Suprapubic skin (tissue), 4 donors: ENCODE measurements at places on chromosomes 7 and 10. TPM values are rescaled to one million over a fixed set of nuclear protein-coding genes. Genes with fewer than 3 reads are reported as not detected.
A peak's percentile ranks its signal among the peaks of the same experiment; 100 is the strongest.

TMEM229A gene
- not detected for total RNA-seq

A1CF gene
- 0.32 TPM for total RNA-seq

ZNF853 gene
- total RNA-seq, result 1.6 TPM

LRRN3 gene
- total RNA-seq, result 0.51 TPM

DNA sequence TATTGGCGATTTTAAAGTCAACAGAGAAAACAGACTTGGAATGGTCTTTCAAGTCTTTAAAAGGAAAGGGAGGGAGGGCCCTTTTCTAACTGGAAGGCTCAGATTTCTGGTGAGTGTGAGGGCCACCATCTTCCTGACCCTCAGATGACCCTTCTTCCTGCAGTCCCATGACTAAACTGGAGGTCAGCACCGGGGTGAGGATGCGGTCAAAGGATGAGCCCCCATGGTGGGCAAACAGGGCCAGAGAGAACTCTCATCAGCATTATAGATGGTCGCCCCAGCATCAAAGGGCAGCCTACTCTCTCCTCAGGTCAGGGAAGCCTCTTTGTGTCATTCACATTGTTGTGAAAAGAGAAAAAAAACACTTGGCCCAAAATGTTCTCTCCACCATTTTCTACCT lies 219.2 kb downstream of the LRMDA start:
- no peaks in the 10 kb centered on the region for H3K27me3 ChIP-seq
- DNase-seq, result no peak
- H3K4me3 ChIP-seq, result no peak overlapping the region
- no peaks in the 10 kb centered on the region for H3K36me3 ChIP-seq
- H3K27ac ChIP-seq, result no peak overlapping the region

GRCh38 chr10:98272245-98272644 lies 4.3 kb upstream of the LOXL4 start:
- DNase-seq, result no peak
- no peaks in the 10 kb centered on the region for H3K36me3 ChIP-seq
- no peak overlapping the region for H3K27ac ChIP-seq
- H3K27me3 ChIP-seq, result no peaks in the 10 kb centered on the region
- peaks cover 28% of the 10 kb centered on the region for H3K4me1 ChIP-seq

GRCh38 chr10:88676283-88677060 lies 12.2 kb downstream of the LIPF start:
- H3K36me3 ChIP-seq, result no peaks in the 10 kb centered on the region
- H3K4me1 ChIP-seq, result no peaks in the 10 kb centered on the region
- no peak overlapping the region for H3K27ac ChIP-seq
- DNase-seq, result no peak
- no peak overlapping the region for H3K4me3 ChIP-seq

GRCh38 chr10:17427666-17428350 lies 26.6 kb downstream of the ST8SIA6 start:
- H3K4me1 ChIP-seq, result no peaks in the 10 kb centered on the region
- peaks cover 5% of the 10 kb centered on the region for H3K27me3 ChIP-seq
- no peak overlapping the region for H3K4me3 ChIP-seq
- no peaks in the 10 kb centered on the region for H3K36me3 ChIP-seq

DNA sequence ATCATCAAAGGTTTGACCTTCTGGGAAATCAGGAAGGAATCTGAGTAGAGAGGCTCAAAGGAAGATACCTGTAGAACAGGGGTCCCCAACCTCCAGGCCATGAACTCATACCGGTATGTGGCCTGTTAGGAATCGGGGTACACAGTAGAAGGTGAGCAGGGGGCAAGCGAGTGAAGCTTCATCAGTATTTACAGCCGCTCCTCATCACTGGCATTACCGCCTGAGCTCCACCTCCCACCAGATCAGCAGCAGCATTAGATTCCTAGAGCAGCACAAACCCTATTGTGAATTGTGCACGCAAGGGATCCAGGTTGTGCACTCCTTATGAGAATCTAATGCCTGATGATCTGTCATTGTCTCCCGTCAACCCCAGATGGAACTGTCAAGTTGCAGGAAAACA lies 158.5 kb upstream of the CACNA2D1 start:
- no peaks in the 10 kb centered on the region for H3K27me3 ChIP-seq
- no peaks in the 10 kb centered on the region for H3K36me3 ChIP-seq
- no peak for DNase-seq
- H3K4me1 ChIP-seq, result no peaks in the 10 kb centered on the region
- no peak overlapping the region for H3K4me3 ChIP-seq
- H3K27ac ChIP-seq, result no peak overlapping the region

DNA sequence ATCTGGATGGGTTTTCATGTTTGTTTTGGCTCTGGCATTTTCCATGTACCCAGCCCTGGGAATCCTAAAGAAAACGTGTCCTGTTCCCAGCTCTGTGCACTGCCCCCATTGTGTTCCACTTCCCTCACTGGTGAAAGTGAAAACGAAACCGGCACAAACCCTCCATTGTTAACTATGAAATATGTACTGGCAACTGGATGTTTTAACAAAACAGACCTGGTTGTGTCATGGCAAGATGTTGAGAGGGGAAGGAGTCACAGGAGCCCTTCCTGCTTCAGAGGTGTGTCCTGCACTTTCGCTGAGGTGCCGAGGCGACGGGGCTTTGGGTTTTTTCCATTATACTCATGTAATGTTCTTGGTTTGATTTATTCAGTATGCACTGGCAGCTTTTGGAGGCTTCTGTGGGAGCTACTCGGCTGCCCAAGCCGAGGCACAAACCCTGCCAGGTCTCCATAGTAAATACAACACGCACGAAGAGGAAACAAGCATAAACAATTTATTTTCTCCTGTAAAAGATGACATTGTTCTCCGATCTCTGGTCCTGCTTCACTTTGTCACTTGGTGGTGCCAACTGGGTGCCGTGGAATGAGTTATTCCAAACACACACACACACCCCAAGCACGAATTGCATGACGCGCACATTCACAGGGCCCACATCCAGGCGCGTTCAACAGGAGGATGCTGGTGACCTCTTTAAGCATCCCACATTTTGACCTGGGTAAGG lies 118.2 kb downstream of the CDK6 start:
- no peaks in the 10 kb centered on the region for H3K36me3 ChIP-seq
- DNase-seq, result peak; percentile 67

- H3K4me1 ChIP-seq, result no peaks in the 10 kb centered on the region
- H3K36me3 ChIP-seq, result no peaks in the 10 kb centered on the region
- no peak overlapping the region for H3K27ac ChIP-seq
- H3K27me3 ChIP-seq, result no peaks in the 10 kb centered on the region
- no peak for DNase-seq
These were observed 170.9 kb upstream of the SMIM30 start for GRCh38 chr7:113289140-113289740.

DNA sequence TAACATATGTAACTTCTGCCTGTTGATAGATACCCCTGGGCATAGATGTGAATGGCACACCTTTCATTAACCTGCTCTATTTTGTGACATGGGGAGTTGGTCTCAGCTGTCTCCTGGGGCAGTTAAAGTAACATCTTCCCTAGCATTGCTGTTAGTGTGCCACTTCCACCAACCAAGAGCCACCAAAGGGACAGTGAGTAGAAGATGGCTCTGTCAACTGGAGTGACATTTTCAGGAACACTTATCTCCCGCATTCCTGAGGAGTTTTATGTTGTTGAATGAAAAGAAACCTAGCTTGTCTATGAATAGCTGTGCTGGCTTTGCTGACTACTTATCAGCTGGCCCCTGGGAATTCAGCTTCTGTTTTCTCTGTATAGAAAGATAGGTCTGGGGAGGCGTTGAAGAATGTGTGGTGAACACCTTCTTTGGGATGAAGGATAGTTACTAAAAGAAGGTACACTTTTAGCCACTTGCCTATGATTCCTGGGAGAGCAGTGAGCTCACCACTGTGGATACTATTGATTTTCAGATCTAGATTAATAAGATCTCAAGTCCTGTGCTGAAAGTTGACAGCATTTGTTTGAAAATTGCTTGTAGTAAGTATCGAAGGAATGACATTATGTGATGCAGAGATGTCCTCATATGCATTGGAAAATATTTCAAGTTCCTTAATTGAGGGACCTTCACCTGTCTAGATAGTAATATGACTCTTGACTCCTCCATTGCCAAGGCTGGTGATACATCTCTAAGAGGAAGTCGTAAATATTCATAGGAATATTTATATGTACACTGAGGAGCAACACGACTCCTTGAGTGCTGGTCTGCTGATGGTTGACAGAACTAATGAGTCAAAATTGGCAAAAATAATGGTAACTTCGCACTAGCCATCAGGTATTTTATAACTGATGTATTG lies 7.6 kb downstream of the STARD3NL start:
- H3K27ac ChIP-seq, result no peak overlapping the region
- no peak overlapping the region for H3K4me3 ChIP-seq
- peaks cover under 1% of the 10 kb centered on the region for H3K4me1 ChIP-seq

- H3K27ac ChIP-seq, result no peak overlapping the region
- H3K4me3 ChIP-seq, result no peak overlapping the region
- no peak for DNase-seq
- H3K4me1 ChIP-seq, result peaks cover 21% of the 10 kb centered on the region
- H3K36me3 ChIP-seq, result no peaks in the 10 kb centered on the region
- H3K27me3 ChIP-seq, result peaks cover 62% of the 10 kb centered on the region
These were observed 163.8 kb downstream of the UBE2H start for GRCh38 chr7:129789000-129789399.

- peaks cover 25% of the 10 kb centered on the region for H3K4me1 ChIP-seq
- peak overlapping the region; percentile 36 for H3K27ac ChIP-seq
- H3K4me3 ChIP-seq, result no peak overlapping the region
- no peak for DNase-seq
- peaks cover 23% of the 10 kb centered on the region for H3K36me3 ChIP-seq
These were observed 32.3 kb downstream of the CAV1 start for GRCh38 chr7:116557066-116557585.

- H3K27me3 ChIP-seq, result no peaks in the 10 kb centered on the region
- H3K36me3 ChIP-seq, result no peaks in the 10 kb centered on the region
- peak overlapping the region; percentile 62 for H3K4me3 ChIP-seq
- peak overlapping the region; percentile 88 for H3K27ac ChIP-seq
- H3K4me1 ChIP-seq, result peaks cover 78% of the 10 kb centered on the region
These were observed 548 bp downstream of the AGAP3 start for GRCh38 chr7:151086802-151087244.

DNA sequence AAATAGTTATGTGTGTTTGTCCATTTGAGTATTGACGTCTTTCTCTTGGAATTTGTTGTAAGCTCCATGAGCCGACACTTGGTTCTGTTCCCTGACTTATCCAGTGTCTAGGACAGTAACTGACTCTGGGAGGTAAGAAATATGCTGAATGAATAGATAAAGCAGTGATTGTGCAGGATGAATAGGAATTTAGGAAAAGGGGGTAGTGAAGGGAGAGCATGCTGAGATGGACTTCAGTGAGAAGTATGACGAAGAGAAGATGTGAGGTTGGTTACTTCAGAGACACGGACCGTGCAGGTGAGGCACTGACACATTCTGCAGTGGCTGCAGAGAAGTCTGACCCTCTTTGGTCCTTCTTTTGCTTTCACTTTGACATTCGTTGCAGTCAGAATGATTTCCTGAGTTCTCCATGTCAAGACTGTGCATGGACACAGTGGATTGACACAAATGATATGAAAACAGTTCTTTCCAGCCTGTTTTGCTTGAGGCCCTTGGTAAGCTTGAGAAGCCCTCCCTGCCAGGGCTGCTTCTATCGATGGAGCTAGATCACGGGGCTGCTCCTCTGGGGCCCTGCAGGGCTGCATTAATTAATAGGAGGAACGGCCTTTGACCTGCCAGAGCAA lies 261.5 kb upstream of the SORCS1 start:
- H3K36me3 ChIP-seq, result no peaks in the 10 kb centered on the region
- H3K27me3 ChIP-seq, result no peaks in the 10 kb centered on the region
- H3K4me1 ChIP-seq, result no peaks in the 10 kb centered on the region
- no peak overlapping the region for H3K4me3 ChIP-seq

GRCh38 chr10:79981450-79982361 lies 32.8 kb upstream of the SFTPD start:
- no peaks in the 10 kb centered on the region for H3K36me3 ChIP-seq
- H3K4me1 ChIP-seq, result peaks cover 44% of the 10 kb centered on the region
- H3K4me3 ChIP-seq, result peak overlapping the region; percentile 79
- DNase-seq, result no peak
- peaks cover 3% of the 10 kb centered on the region for H3K27me3 ChIP-seq
